Daoy (cell line): ENCODE measurements at places on chromosomes 7 and 10. TPM values are rescaled to one million over a fixed set of nuclear protein-coding genes. Genes with fewer than 3 reads are reported as not detected.

The ABCC2 gene
- total RNA-seq, result 0.80 and 1.9 TPM in 2 replicates

The PAPSS2 gene
- total RNA-seq, result 6.3 and 9.9 TPM in 2 replicates

The FKBP9 gene
- total RNA-seq, result 68.6 and 85.4 TPM in 2 replicates

The SAP25 gene
- 0.80 and 5.3 TPM in 2 replicates for total RNA-seq

DNA sequence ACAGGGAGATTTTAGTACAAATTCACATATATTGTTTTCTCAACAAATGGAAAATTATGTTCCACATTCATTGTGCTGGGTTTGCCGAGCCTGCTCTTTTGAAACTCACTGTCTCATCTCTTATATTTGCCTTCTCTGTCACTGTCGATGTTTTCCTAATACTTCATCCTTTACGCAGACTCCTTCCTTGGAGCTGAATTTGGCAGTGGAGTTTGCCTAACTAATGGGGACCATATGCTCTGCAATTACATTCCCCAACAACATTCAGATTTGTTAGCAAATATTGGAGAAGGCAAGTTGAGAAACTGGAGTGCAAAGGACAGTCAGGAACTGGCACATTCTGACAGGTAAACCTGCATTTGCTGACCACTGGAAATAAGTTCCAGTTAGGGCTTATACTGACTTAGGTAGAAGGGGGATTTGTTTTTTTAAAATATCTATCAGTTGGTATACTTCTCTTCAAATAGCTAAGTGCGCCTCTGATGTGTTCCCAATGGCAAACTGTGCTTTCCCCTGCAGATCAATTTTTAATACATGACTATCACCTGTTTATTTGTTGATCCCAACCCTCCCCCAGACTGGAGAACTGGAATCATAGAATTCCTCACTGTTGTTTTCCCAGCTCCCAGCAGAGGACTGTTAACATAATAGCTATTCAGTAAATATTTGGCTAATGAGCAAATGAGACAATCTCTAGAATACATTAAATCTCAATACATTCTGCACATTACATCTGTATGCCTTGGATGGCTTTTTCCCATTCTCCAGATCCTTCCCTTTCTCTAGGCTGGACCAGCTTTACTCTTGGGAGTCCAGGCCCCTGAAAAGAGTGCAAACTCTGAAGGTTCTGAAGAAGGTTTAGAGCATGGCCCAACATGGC is 769.3 kb downstream of the KCNMA1 start:
- DNase-seq, result no peak

DNA sequence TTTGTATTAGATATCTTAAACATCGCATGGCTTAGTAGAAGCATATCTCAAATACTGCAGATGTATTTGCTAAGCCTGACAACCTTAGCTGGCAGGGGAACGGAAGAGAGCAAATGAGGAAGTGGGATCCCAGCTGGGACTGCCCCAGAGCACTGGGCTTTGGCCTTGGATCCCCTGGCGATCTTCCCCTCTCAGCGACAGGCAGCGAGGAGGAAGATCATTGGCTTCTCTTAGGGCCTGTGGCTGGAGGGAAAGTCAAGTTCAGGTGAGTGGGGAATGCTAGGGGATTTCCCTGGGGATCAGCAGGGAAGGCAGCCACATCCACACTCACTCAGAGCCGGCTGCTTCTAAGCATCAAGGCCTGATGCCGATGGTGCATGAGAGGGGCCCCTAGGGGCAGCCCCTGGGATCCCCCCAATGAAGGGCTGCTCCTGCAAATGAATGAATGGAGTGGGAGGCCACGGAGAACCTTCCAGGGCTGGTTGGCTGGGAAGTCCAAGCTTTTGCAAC is 42.0 kb downstream of the LYZL2 start:
- no peak for DNase-seq

GRCh38 chr7:106827626-106828025 is 37.5 kb upstream of the PIK3CG start:
- DNase-seq, result no peak

- DNase-seq, result peak; percentile 12
Observed at GRCh38 chr10:28382525-28383269, 79.8 kb upstream of the MPP7 start.

DNA sequence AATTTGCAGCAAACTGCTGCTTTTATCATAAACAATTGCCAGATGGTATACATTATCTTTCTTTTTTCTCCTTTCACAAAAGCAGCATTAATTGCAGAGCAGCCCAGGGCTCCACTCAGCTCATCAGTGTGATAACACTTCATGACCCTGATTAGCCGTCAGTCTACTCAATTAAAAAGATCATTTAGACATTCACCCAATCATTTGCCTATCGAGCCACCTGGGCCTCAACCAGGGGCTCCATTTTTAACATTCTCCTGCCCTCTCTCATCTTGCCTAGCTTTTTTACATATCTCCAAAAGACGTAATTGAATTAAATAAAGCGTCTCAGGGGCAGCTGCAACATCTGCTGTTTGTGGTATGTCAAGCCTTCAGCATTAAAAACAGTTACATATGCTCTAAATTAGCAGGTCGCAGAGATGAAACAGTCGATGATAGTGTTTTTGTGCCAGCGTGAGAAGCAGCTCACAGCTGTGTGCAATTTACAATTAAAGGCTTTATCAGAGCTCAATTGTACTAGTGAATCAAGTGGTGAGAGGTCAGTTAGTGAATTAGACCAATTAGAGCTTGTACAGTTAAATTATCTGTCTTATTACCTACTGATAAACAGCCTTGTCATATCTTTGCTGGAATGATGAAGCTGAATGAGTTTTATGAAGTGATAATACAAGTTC is 522.5 kb downstream of the ETV1 start:
- DNase-seq, result no peak

DNA sequence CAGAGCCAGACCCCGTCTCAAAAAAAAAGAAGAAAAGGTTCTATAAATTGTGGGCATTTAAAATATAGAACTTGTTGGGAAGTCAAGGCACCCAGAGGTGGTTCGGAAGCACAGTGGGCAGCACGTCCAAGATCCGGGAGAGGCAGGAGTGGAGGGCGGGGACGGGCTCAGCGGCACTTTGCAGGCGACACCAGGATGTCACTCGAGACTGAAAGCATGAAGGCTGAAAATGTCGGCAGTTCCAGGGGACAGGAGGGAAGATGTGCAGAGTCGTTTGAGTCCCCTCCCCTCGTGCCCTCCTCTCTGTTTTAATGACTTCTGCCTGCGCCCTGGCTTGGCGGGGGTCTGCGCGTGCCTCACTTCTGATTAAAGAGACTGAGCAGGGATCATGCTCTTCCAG is 30.6 kb downstream of the IQCE start:
- no peak for DNase-seq

DNA sequence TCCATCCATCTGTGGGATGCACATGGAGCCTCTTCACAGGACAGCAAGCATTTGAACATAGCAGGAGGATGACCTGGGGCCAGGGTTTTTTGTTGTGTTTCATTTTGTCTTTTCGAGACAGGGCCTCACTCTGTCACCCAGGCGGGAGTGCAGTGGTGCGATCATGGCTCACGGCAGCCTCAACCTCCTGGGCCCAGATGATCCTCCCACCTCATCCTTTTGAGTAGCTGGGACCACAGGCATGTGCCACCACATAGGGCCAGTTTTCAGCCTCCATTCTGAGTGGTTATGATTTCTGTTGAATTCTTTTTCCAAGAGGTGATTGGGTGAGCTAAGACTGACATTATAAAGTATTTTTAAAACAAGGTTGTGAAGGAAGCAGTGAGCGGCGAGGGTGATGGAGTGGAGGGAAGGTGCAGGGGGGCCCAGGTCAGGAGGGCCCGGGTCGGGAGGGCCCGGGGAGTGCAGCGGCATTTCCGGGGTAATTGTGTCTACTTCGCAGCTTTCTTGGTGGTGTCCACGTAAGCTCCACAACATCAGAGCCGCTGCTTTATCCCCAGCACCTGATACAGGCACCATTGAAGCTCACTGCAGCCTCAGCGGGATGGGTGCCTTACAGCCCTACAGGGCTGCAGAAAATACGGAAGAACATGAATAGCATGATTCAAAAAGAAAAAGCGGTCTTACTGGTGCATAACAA is 12.0 kb upstream of the LARP4B start:
- no peak for DNase-seq

- no peak for DNase-seq
Observed at GRCh38 chr7:80359476-80359875, 152.4 kb downstream of the GNAT3 start.

GRCh38 chr10:84342584-84342983 is 14.2 kb downstream of the CCSER2 start:
- DNase-seq, result no peak

DNA sequence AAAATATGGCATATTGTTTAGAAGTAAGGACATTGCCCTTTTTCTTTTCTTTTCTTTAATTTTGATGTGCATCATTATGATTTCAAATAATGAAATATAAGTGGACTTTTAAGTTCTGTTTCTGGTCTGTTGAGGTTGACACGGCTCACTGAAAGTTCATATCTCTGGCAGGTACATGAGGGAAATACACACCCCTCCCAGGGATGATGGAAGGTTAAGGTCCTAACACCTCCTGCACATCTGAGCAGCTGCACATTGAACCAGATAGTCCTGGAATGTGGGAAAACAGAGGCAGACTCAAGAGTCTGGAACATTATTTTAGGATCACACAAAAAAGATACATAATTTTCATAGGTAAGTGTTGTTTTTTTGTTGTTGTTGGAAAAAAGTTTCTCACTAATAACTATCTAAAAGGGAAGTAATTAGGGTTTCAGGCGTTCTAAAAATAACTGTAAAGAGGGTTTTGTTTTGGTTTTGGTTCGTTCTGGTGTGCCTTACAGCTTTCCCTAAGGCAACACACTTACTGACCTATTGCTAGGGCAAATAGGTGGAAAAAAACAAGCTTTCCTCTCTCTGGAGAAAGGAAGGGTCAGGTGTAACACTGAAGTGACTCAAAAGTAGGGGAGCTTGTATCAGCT is 201.2 kb upstream of the PRKCQ start:
- no peak for DNase-seq

DNA sequence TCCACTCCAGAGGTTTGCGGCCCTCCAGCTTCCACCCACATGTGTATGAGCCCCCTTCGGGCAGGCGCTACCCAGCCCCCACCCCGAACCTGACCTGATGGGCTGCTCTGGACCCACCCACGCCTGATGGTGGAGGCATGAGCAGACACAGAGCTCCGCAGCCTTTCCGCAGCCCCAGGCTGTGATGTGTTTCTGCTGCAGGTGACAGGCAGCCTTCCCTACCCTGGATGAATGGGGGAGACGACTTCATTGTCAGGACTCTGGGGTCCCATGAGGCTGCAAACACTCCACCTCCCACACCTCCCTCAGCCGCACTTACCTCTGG is 61.2 kb downstream of the OAT start:
- no peak for DNase-seq

GRCh38 chr10:34109952-34110702 is 705.0 kb downstream of the PARD3 start:
- peak; percentile 63 for DNase-seq
